ENCODE measurements at places on chromosomes 6 and 20.

- no peak for DNase-seq
Observed at GRCh38 chr6:16109659-16110305, 19.1 kb upstream of the MYLIP start.

- DNase-seq, result no peak
Observed at GRCh38 chr6:71498638-71499037, 210.0 kb downstream of the OGFRL1 start.

DNA sequence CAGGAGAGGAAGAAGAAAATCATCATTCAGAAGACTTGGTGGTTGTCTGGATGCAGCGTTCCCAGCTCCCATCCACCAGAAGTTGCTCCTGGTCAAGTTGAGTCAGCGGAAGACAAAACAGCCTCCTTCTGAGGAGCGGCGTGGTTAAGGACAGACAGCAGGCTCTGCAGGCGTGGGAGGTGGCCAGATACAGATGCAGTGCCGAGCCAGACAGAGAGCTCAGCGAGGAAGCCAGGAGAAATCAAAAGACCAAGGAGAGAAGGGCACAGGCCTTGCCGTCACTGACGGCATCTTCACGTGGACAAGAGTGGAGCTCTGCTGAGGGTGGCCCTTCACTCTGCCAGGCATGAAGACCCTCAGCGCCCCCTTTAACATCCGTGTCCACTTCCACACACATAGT lies 158.5 kb downstream of the THBS2 start:
- no peak for DNase-seq

- DNase-seq, result no peak
Observed at GRCh38 chr20:36818861-36819260, 45.3 kb upstream of the DSN1 start.

GRCh38 chr6:30207619-30208295 lies 5.4 kb downstream of the TRIM26 start:
- DNase-seq, result no peak

Measured in NCI-H446 (cell line).